ENCODE measurements at places on chromosomes 12 and 14.

DNA sequence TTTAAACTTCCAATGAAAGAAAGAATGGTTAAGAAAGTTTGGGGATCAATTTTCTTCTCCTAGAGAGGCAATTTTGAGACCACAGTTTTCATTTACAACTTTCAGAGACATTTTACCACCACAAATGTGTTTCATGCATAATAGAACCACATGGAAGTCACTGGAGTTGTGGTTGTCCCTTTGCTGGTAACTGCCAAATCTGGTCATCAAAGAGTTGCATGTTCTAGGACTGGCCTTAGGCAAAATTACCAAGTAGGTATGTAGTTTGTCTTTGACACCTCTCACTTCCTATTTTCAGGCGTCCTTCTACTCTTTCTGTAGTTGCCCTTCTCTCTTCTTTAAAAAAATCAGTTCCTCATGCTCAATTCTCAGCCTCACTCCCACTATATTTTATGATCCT is 54.3 kb upstream of the TMX1 start:
- DNase-seq, result no peak

DNA sequence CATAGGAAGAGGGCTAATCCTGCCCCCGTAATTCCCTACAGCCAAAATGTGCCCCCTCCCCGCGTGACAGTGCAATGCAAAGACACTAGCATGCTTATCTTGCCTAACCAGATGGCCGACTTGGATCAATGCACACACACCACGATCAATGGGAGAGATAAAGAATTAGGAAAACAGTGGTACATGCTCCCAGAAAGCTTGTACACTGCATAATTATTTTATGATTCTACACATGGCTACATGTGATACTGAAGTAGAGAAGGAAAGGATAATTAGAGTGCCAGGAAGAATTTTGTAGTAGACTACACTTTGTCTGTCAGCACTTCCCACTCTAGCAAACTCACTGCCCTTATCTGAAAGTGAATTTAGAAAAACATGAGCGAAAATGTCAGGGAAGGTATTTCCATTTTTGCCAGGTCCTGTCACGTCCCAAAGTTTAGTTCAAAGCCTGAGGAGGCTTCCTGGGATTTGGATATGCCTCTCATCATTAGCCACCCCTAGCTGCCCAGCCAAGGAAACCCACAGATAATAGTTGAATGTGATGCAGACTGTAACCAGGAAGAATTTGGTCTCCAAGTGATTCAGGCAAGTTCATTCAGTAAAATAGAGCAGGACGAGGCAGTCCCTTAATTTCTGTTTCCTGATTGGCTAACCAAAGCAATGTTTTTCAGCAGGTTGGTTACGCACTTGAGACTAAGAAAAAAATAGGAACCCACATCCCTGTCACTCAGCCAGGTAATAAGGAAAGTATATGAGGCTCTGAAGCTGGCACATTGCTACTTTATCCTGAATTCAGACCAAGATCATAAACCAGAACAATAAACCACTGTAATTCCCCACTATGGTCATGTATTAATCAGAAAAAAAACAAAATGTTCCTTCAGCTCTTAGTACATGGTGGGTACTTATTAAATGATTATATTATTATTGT is 199.6 kb upstream of the OTX2 start:
- no peak for DNase-seq

- DNase-seq, result no peak
Observed at GRCh38 chr12:1873531-1874510, 44.6 kb downstream of the CACNA2D4 start.

DNA sequence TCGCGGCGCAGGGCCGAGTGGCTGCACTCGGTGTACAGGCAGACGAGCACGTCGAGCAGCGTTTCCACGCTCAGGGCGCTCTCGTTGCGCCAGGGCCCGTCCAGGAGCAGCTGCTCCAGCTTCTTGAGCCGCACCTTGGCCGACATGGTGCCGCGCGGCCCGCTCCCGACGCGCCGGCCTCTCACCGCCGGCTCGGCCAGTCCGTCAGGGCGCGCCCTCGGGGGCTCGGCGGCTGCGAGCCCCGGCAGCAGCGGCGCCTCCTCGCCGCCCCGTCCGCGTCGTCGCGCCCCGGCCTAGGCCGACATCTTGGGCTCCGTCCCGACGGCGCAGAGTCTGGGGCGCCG is 349 bp downstream of the CDC42BPB start:
- DNase-seq, result no peak

GRCh38 chr12:47419497-47419896 is 286.3 kb downstream of the RPAP3 start:
- DNase-seq, result no peak

DNA sequence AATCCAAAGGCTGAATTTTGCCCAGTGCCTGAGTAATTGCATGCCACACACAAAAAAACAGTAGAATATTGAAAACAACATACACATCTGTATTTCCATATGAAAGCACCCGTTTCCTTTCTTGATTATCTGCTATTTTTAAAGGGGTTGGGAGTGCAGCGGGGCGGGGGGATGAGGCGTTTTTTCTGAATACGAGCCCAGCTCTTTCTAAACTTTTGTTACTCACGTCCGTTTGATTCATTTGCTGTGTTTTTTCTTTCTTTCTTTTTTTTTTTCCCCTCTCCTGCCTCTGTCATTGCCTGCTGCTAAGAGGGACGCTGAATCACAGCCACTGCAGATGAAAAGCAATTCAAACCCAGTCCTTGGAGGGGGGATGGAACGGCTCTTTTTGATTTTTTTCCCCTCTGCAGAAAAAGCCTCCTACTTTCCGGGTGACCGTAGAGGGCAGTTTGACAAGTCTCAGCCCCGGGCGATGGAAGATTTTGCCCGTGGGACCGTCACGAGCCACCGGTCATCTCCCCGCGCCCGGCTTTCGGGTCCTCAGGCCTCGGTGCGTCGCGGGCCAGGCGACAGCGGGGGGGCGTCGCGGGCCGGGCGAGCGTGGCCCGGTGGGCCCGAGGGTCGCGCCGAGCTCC is 572 bp upstream of the RASSF8 start:
- no peak for DNase-seq
